ENCODE measurements at places on chromosomes 7 and 10.
A peak's percentile ranks its signal among the peaks of the same experiment; 100 is the strongest.

DNA sequence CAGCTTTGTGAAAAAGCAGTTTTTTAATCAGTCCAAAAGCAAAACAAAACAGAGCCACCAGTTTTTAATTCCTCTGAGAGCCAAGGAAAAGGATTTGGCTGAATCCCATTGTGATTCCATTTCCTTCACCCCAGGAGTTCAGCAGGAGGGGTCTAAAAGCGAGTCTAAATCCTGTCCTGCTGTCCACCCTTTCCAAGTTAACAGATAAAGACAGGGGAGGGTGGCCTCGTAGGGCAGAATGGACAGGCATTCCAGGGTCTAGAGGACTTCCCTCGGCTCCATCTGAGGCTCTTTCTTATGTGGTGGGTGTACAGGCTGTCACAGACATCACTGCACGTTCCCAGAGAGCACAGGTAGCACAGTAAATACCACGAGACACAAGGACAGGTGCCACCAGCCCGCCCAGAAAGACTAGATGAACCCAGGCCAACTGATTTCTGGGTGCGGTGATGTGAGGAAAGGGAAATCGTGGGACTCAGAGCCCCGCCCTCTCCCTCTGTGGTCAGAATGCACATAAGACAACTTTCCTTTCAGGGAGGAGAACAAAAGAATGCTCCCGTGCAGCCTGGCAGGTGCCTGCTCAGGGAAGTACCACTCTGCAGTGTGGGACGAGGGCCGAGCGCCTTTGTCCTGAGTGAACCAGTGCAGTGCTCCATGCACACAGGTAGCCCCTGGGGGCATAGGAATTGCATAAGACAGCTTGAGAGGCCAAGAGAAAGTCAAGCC, 119.7 kb downstream of the ABLIM1 start:
- no peak for DNase-seq

DNA sequence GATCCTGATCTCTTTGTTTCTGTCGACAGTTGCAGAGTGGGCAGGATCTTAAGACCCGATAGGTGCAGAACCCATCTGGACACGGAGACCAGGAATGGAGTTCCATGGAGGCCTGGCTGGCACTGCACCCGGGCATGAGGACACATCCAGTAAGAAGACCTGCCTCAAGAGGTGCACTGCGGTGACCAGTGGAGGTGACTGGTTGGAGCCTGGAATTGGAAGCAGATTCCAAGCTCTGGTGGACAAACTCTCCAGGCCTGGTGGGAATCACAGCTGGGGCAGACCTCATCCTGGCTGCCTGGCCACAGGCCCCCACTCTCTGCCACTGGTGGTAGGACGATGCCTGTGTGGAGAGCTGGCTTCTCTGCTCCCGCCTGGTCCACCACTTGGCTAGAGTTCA, 31.0 kb downstream of the ZNF775 start:
- DNase-seq: no peak

DNA sequence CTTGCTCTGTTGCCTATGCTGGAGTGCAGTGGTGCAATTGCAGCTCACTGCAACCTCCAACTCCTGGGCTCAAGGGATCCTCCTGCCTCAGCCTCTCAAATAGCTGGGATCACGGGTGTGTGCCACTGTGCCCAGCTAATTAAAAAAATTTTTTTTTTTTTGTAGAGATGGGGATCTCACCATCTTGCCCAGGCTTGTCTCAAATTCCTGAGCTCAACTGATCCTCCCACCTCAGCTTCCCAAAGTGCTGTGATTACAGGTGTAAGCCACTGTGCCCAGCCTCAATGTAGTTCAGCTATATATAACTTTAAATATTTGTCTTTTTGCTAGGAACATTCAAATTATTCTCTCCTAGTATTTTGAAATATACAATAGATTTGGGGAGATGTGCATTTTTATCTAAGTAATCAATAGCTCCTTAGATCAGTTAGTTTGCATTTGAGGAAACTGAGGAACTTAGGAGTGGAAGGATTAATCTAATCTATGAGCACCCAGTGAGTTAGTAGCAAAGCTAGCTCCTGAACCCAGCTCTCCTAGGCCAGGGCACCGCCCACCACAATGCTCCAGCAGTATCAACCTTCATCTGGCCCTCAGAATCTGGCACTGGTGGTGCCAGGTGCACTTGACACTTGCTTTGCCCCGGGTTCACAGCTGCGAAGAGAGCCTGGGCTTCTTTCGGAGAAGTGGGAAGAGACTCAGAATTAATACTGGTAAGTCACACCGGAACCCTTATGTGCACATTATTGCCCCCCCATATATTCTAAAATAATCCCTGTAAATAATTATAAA, 5.9 kb upstream of the LRMDA start:
- DNase-seq: no peak

- DNase-seq: no peak
These were observed 1.7 kb upstream of the MCU start for GRCh38 chr10:72690071-72690755.

DNA sequence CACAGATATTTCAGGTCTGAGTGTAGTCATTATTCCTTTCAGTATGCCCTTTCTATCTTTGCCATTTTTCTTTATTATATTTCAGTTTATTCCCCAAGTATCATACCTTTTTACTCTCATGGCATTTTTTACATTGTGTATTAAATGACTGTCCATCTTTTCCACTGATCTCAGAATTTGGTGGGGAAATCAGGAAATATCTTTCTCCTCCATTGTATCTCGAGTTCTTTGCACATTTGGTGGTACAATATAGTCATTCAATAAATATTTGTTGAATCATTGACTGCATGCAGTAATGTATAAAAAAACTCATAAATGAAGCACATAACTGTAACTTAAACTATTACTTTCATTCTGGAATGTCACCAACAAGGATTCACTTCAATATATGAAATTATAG, 354.7 kb downstream of the HGF start:
- DNase-seq: no peak

GRCh38 chr10:28343987-28344895, 41.4 kb upstream of the MPP7 start:
- DNase-seq: no peak

DNA sequence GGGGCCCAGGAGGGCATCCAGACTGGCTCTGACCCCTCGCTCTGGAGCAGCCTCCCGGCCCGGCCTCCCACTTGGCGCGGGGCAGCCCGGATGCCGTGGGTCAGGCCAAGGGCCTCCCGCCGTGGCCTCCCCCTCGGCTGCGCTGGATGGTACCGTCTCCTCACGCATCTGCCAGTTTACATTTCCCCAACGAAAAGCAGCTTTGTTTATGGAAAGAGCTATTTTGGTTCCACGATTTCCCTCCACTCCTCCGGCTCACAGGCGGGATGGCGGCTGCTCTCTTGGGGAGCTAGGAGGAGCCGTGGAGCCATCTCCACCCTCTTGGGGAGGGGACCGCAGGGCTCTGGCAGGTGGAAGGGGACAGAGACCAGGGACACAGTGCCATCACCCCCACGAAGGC, 93.2 kb upstream of the MYL10 start:
- no peak for DNase-seq

GRCh38 chr10:5631936-5632335, 34.5 kb downstream of the ASB13 start:
- peak; percentile 36 for DNase-seq
